ENCODE measurements at places on chromosomes 13 and 19.
A peak's percentile ranks its signal among the peaks of the same experiment; 100 is the strongest.

DNA sequence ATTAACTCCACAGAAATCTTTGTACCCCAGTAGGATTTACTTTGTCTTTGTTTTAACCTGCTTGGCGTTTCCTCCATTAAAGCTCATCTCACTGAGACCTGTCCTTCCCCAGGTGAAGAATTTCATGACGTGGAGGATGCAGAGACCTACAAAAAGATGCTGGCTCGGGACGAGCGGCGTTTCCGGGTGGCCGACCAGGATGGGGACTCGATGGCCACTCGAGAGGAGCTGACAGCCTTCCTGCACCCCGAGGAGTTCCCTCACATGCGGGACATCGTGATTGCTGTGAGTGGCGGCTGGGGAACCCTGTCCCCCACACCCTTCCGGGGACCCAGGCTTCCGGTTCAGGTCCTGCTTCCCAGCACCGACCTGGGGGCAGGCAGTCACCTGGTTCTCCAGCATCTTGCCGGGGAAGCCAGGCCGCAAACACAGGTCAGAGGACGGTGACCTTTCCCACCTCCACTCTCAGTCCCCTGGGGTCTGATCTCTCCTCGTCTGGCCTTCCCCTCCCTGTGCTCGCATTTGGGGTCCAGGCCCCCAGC is 9.2 kb downstream of the RCN3 start:
- no peak for DNase-seq

DNA sequence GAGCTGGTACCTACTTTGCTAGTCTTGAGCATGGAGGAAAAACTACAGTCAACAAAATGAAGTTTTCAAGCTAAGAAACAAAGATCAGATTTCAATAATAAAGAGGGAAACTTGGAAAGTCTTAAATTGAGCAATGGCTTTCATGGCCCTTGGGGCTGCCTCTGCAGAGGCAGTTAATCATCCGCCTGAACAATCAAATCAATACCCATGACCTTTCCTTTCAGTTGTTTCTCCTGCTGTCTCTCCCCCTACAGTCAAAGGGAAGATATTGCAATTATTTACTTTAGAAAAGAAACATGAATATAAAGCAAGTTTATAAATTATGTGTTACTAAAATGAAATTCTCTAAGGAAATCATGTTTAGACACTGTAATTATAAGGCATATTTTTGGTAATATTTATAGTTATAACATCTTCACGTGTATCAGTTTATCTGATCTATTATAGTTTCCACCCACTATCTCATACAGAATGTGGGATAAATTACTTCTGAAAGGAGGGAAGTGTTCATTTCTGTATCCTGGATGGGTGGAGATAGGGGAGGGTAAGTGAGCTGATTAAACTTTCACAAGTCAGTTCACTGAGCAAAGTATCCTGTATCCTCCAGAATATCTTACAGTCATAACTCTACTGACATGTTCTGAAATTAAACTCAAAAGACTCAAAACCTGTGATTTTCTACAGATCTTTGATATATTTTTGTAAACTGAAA is 72.4 kb upstream of the TSC22D1 start:
- DNase-seq, result no peak

GRCh38 chr13:107901230-107901629 is 314.1 kb downstream of the LIG4 start:
- no peak for DNase-seq

DNA sequence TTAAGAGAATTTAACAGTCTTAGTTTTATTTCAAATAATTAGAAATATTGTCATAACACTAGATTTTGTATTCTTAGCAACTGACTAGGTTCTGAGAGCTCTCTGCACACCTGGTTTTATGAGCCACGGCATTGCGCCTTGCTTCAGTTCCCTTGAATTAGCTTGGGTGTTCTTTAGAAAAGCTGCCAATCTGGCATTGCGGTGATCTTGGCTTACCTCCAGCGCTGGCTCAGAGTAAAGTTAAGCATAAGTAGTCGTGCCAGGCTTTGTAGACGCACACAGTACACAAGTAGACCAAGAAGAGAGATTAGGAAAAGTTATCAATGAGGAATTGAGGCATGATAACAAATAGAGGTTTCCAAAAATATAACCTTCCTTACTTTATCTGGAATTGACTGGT is 45.7 kb downstream of the TPP2 start:
- no peak for DNase-seq

DNA sequence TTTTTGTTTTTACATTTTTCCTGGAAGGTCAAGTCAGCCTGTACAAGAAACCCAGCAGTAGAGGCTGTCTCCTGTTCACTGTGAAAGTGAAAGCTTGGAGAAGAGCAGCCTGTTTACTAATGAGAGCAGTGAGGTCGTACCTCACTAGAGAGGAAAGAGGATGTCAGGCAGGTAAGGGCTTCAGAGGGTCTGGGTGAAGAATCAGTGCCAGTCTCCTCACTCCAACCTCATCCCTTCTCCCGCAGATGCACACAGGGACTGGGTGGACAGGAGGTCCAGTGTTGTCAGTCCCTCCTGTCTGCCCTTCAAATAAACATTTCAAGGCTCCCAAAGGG is 462.5 kb downstream of the KLF5 start:
- DNase-seq, result no peak

DNA sequence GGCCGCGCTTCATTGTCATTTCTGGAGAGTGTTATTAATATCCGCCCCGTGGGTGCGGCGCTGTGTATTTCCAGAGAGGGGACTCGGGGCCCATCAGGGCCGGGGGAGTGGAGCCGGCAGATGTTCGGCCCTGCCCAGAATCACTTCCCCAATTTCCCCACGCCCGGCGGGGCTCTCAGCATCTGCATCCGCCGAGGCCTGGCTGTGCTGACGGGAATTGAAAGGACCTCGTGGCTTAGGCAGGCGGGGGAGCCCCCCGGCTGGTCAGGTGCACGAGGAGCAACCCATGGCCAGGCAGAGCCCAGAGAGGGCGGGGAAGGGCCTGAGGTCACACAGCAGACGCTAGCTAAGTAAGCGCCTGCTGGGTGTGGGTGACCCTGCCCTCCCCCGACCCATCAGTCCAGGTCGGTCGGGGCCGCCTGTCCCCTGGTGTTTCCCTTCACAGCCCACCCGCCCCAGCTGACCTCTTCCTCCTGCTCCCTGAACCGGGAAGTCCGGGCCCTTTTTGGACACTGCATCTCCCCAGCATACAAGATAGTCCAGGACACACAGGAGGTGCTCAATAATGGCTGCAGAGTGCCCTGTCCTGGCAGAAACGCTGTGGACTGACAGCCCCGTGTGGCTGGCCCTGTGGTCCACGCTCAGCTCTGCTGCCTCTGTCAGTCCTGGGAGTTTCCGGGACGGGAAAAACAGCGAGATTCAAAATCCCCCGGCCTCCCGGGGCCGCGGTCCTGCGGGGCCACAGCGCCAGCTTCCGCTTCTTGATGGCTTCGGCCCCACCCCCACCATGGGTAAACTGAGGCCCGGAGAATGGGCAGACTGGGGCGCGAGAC is 22.1 kb downstream of the ARID3A start:
- DNase-seq, result no peak

GRCh38 chr13:97640268-97640667 is 206.3 kb downstream of the RAP2A start:
- no peak for DNase-seq

DNA sequence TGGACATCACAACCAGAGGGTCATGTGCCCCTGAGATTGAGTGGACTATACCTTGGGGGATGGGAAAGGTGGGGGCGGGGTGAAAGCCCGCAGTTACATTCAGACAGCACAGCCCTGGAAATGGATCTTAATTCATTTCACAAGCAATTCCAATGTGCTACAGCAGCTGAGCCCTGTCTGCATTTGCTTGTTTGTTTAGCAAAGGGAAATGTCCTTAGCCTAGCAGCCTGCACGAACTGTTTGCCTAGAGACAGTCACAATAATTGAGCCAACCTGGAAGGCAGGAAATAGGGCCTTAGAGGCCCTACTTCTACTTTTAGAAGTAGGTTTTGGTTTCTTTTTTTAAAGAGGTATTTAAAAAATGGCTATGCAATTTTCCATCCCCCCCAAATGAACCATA is 177.3 kb upstream of the KL start:
- DNase-seq, result no peak

DNA sequence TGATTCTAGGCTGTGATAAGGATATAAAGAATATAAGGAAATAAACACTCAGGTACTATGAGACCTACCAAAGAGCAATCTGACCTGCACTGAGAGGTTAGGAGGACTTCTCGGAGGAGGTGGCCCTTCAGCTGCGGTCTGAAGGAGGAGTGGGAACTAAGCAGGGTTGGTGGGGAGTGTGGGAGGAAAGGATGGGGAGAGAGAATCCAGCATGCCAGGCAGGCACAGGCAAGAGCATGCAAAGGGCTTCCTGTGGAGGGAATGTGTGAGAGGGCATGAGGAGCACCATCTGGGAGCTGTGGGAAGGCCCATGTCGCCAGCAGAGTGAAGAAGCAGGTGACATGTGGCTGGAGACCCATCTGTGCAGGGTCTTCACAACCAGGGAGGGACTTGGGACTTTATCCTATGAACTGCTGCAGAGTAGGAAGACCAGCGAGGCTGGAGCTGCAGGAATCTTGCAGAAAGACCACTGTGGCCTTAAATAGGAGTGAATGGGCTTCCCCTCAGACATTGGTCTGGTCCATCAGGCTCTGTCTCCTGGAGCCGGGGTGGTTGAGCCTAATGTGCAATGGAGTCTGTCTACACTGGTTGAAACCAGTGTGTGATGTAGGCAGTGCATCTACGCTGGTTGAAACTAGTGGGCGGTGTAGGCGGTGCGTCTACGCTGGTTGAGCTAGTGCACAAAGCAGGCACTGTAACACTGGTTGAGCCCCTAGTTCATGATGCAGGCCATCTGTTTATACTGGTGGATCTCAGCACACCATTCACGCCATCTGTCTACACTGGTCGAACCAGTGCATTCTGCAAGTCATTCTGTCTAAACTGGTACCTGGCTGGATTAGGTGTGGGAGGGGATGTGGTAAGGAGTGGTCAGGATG is 6.4 kb downstream of the CHST8 start:
- no peak for DNase-seq

DNA sequence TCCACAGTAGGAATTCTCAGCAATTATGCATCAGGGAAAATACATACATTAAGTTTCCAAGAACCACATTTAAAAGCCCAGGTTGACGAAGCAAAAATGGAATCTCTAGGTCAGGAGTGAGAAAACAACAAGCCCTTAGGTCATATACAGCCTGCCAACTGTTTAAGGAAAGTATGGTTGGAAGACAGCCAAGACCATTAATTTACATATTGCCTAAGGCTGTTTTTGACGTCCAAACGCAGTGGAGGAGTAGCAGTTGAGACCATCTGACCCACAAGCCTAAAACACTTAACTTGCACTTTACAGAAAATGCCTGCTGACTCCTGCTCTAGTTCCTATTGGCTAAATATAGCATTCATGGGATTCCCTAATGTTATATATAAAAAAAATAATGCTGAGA is 299.0 kb downstream of the ITGBL1 start:
- no peak for DNase-seq

- no peak for DNase-seq
Measured at GRCh38 chr19:32450217-32450616, 44.6 kb downstream of the DPY19L3 start.

DNA sequence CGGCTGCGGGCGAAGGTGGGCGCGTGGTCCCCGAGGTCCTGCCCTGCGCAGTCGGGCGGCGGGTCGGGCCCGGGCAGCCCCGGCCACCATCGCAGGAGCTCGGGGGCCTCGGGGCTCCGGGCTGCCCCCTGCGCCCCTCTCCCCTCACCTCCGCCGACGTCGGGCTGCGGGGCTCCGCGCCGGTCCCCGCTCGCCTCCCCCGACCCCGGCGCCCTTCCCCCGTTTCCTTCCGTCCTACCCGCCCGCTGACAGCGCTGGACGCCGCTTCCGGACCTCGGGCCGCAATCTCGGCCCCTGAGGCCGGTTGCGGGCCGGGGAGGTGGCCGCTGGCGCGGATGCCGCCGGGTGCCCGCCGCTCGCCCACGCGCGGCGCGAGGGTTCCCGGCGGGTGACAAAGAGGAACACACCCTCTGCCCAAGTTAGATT is 720 bp downstream of the FARP1 start:
- DNase-seq, result no peak

DNA sequence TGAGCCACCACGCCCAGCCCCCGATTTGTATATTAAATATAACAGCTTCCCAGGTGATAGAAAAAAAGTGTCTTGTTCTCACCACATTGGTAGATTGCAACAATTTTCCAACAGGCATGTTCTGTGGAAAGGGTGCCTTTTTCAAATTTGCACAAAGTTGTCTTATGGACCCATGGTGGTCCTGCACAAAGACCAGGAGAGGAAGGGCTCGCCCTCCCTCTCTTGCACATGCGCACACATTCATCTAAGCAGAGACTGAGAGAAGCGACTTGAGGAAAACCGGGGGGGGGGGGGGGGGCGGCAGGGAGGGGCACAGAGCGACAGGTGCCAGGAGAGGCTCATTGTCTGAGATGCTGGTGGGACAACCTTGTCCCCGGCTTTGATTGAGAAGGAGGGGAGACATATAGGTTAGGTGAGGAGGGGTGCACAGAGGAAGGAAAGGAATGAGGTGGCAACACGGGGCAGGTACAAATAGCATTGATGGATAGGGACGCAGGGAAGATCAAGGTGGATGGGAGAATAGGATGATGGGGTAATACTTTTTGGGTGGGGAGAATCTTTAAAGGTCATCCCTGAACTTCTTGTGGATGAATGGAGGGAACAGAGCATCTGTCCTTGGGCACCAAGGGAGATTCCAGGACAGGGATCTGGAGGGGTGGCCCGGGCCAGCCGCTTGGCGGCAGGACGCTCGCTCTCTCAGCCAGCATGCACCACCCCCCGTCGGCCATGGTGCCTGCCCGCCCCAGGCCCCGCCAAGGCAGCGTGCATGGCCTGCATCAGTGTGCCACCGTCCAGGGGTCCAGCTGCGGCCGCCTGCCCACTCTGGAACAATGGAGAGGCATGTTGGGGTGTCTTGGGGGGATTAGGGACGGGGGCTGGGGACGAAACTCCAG is 76.0 kb downstream of the IER2 start:
- no peak for DNase-seq

GRCh38 chr13:98576200-98576945 is 534 bp downstream of the STK24 start:
- peak; percentile 51 for DNase-seq

- peak; percentile 55 for DNase-seq
Measured at GRCh38 chr13:75308222-75308621, 173.7 kb downstream of the TBC1D4 start.
